ENCODE measurements at places on chromosomes 2 and 18. TPM values are rescaled to one million over a fixed set of nuclear protein-coding genes. Genes with fewer than 3 reads are reported as not detected.

The RGPD3 gene
- total RNA-seq = not detected

DNA sequence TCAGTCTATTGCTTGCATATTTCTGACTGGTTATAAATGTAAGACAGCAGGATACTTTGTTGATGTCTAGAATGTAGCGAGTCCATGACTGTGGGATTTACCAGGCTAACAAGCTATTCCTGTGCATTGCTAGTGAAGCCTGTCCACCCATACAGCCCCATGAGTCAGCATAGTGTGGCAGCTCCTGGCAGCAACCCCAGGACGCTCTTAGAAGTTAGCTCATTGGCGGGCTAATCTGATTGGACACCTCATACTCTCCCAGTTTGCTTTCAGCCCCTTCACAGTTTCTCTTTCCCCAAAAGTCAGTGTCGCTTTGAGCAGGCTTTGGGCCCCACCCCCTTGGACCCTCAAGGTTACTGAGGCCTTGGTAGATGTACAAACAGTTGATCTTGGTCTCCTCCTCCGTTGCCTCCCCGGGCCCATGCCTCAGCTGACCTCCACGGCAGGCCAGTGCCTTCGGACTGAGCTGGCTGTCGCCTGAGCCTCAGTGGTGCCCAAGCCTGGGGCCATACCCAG is 48.0 kb downstream of the COA5 start:
- H3K36me3 ChIP-seq = peaks cover 7% of the 10 kb centered on the region
- no peaks in the 10 kb centered on the region for H3K27me3 ChIP-seq
- no peak overlapping the region for H3K4me3 ChIP-seq
- DNase-seq = no peak

- H3K4me1 ChIP-seq = no peaks in the 10 kb centered on the region
- peaks cover 11% of the 10 kb centered on the region for H3K27me3 ChIP-seq
- H3K27ac ChIP-seq = no peak overlapping the region
- DNase-seq = no peak
- no peaks in the 10 kb centered on the region for H3K36me3 ChIP-seq
Observed at GRCh38 chr18:74571895-74572680, 25.6 kb upstream of the ZNF407 start.

DNA sequence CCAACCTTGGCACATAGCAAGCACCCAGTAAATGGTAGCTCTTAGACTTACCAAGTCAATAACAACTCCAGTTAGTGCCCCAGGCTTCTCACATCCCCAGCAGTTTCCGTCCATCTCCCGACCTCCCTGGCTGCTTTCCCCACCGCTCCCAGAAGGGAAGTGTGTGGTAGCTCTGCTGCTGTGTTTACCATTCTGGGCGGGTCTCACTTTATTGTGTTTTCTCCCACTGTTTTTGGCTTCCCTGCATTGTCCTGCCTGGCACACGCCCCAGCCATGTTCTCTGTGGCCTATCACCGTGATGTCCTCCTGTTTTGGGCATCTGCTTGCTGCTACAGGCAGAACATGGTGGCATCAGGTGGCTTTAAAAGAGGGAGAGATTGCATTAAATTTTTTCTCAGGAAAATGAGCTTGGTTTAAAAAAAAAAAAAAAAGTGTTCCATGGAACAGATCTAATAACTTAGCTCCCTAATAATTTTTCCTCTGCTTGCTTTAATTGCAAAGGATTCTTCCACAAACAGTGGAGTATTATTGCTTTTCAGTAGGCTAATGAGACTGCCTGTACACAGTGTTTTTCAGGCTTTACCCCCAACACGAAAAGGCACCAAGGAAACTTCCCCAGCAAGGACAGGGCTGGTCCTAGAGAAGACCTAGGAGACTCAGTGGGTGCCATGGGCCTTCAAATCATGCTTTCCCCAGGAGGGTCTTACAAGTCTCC is 8.0 kb upstream of the COX7A2L start:
- peaks cover 4% of the 10 kb centered on the region for H3K4me1 ChIP-seq
- no peak for DNase-seq
- no peak overlapping the region for H3K27ac ChIP-seq
- H3K27me3 ChIP-seq = no peaks in the 10 kb centered on the region
- no peaks in the 10 kb centered on the region for H3K36me3 ChIP-seq
- no peak overlapping the region for H3K4me3 ChIP-seq

- DNase-seq = no peak
- no peaks in the 10 kb centered on the region for H3K36me3 ChIP-seq
- no peaks in the 10 kb centered on the region for H3K27me3 ChIP-seq
- no peak overlapping the region for H3K27ac ChIP-seq
- H3K4me1 ChIP-seq = no peaks in the 10 kb centered on the region
Observed at GRCh38 chr2:180694445-180695421, 285.7 kb upstream of the UBE2E3 start.
